ENCODE measurements at places on chromosomes 12 and 14. TPM values are rescaled to one million over a fixed set of nuclear protein-coding genes. Genes with fewer than 3 reads are reported as not detected.

BDKRB1 gene
- total RNA-seq: 2.3 TPM

WSB2 gene
- 112 TPM for total RNA-seq

ANG gene
- total RNA-seq: 19.8 TPM

CABP1 gene
- 3.3 TPM for total RNA-seq

KRT71 gene
- not detected for total RNA-seq

CLEC4D gene
- total RNA-seq: not detected

PTGDR gene
- 1.4 TPM for total RNA-seq

SDR9C7 gene
- total RNA-seq: not detected

GNB3 gene
- total RNA-seq: 6.6 TPM

ERP27 gene
- not detected for total RNA-seq

GZMH gene
- 1.2 TPM for total RNA-seq

ALDH1L2 gene
- 5.6 TPM for total RNA-seq

SLC17A8 gene
- 83.1 TPM for total RNA-seq

SYT1 gene
- total RNA-seq: 2.0 TPM

IGF1 gene
- total RNA-seq: 4.0 TPM

AKAP5 gene
- total RNA-seq: 2.5 TPM

B3GNT4 gene
- total RNA-seq: not detected

MYRFL gene
- 55.7 TPM for total RNA-seq

CPNE6 gene
- total RNA-seq: 3.6 TPM

CD163L1 gene
- 25.6 TPM for total RNA-seq

C1QL4 gene
- not detected for total RNA-seq

CPNE8 gene
- total RNA-seq: 4.4 TPM

LRP6 gene
- 50.1 TPM for total RNA-seq

PTPRB gene
- total RNA-seq: 24.1 TPM

DDN gene
- total RNA-seq: not detected

IFNG gene
- total RNA-seq: not detected

RPGRIP1 gene
- not detected for total RNA-seq

LTBR gene
- 313 TPM for total RNA-seq

CDCA4 gene
- 3.7 TPM for total RNA-seq

PTCSC3 gene
- not detected for total RNA-seq

FZD10 gene
- total RNA-seq: 1.2 TPM

BCL2L14 gene
- total RNA-seq: 69.3 TPM

LRRC10 gene
- total RNA-seq: not detected

RNASE12 gene
- total RNA-seq: not detected

TM7SF3 gene
- total RNA-seq: 41.4 TPM

ZDHHC22 gene
- not detected for total RNA-seq

RIN3 gene
- total RNA-seq: 35.8 TPM

KRT83 gene
- not detected for total RNA-seq

TGFB3 gene
- total RNA-seq: 4.2 TPM

OR6C74 gene
- not detected for total RNA-seq

GARIN6 gene
- not detected for total RNA-seq

DAO gene
- not detected for total RNA-seq

RIMBP2 gene
- total RNA-seq: 8.8 TPM

ADGRD1 gene
- total RNA-seq: 28.5 TPM
